ENCODE measurements at places on chromosomes 6 and 20. TPM values are rescaled to one million over a fixed set of nuclear protein-coding genes. Genes with fewer than 3 reads are reported as not detected.

GRCh38 chr6:152305672-152306071 is 331.5 kb downstream of the SYNE1 start:
- peak; percentile 33 for DNase-seq

HLA-DQB2 gene
- total RNA-seq: not detected

DNA sequence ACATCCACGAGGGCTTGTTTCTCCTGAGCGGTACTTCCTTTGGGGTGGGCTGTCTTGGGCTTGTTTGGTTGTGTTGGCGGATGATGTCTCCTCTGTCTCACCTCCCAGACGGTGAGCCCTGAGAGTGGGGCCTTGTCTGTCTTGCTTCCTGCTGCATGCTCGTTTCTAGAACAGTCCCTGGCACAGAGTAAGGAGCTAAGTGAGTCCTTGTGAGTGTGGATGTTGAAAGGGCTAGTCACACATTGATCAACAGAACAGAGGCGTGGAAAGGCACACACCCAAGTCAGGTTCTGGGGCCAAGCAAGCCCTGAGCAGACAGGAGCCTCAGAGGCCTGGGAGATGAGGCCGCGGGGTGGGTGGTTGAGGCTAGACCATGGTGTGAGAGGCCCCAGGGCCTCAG is 111.0 kb downstream of the BMP7 start:
- DNase-seq: no peak

DNA sequence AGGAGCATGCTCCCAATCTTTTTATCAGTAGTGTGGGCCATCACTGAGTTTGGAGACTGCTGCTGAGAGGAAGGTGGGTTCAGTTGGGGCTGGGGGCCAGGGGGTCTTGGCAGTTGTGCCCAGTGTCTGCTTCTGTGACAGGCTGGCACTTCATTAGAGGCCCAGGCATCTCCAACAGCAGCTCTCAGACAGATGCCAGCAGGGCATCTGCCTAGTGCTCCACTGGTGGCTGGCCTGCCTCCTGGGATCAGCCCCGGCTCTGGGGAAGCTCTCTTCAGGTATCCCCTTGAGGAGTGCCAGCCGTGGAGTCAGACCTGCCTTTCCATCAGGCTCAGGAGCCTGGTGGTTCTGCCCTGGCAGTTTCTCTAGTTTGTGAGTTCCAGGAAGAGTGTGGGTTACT is 77.3 kb downstream of the DTD1 start:
- DNase-seq: no peak

GRCh38 chr20:62030834-62031434 is 34.7 kb downstream of the TAF4 start:
- no peak for DNase-seq

FBXO30 gene
- total RNA-seq: 11.4 TPM

- no peak for DNase-seq
These were observed 107.8 kb downstream of the NFATC2 start for GRCh38 chr20:51434580-51435247.

KCNB1 gene
- not detected for total RNA-seq

TGM3 gene
- not detected for total RNA-seq

DNA sequence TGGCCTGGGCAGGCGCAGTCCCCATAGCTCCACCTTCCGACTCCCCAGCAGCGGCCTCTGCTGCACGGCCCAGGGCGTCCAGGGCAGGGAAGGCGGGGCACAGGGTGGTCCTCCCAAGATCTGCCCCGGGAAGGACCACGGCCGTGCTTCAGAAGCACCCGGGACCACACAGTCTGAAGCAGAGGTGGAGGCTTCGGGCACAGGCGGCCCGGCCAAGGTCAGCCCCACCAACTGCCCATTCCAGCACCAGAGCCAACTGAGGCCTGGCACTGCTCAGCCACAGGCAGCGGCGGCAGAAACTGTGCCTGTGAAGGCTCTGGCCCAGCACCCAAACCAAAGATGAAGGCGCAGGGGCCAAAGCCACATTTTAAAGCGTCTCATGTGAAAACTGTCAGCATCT is 20.6 kb downstream of the KCNQ2 start:
- no peak for DNase-seq

DNA sequence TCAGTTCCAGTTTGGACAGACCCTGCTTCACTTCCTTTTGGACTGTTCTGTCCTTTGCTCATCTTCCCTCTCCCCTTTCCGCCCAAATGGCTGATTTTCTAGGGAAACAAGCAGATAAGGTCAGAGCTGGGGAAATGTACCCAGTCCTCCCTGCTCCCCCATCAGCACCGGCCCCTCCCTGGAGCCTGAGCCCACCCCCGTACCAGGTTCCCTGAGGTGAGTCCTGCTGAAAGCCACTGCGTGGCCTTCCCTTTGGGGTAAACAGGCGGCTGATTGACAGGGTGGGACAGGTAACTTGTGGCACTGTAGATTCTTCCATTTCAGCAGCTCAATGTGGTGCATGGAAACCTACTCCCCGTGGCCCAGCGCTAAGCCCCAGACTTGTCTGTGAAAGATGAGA is 70.5 kb downstream of the NPEPL1 start:
- DNase-seq: no peak

Measured in dermis microvascular lymphatic vessel endothelial cell (primary cell).